ENCODE measurements at places on chromosomes 5 and 9.

DNA sequence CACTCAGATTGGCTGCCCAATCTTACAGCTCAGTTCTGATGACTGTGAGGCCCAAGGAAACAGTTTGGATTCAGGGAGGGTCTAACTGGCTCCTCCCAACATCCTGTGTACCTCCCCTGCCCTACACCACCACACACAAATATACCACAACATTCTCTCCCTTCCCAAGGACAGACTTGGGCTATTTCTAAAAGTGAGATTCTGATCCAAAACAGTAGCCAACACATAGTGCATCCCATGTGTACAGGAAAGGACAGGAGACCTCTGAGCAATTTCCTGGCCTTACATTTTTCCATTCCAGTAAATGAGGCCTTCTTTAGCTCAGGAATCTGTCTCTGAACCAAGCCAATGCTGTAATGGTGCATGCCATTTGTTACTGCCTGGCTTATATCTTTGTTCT lies 20.8 kb downstream of the ZNF366 start:
- DNase-seq = no peak

DNA sequence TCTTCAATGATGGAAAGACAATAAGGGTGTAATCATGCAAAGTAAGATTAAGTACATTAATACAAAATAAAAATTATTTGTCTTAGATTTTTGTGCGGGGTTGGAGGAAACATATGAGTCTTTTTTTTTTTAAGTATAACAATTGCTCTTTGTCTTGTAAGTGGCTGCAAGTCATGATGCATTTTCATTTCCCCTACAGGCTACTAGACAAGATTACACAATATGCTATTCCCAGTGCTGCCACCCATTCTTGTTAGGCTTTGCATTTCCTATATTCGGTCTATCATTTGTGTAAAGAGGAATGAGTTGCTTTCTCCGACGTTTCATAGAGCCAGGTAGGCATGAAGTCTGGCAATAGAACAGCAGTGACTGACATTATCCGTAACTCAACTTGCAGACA lies 294.2 kb upstream of the CYLC2 start:
- no peak for DNase-seq

DNA sequence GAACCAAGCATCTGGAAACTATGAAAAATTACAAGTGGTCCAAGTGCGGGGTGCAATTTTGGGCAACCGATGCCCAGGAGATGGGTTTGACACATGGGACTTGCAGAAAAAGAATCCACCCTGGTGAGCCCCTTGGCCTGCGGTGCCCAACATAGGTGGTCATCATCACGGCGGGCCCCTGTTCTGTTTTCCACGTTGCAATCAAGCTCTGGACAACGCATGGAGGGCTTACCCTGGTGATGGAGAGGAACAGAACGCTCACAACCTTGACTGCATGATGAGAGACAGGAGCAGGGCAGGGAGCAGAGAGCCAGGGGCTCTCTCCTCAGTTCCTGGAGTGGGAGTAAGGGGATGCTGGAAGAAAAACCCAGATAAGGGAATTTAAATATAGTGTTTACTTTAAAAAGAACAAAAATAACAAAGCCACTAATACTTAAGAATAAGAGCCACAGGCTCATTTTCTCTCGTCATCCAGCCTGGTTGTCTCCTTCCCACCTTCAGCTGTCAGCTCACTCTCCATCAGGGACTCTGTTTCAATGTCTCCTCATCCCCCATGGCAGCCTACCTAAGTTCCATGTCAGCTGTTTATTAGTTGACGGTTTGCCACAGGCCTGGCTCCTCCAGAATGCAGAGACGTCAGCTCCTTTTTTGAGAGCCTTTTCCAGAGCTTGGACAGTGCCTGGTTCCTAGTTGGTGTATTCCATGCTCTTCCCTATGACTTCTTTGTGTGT lies 172.1 kb downstream of the GADD45G start:
- DNase-seq = no peak

DNA sequence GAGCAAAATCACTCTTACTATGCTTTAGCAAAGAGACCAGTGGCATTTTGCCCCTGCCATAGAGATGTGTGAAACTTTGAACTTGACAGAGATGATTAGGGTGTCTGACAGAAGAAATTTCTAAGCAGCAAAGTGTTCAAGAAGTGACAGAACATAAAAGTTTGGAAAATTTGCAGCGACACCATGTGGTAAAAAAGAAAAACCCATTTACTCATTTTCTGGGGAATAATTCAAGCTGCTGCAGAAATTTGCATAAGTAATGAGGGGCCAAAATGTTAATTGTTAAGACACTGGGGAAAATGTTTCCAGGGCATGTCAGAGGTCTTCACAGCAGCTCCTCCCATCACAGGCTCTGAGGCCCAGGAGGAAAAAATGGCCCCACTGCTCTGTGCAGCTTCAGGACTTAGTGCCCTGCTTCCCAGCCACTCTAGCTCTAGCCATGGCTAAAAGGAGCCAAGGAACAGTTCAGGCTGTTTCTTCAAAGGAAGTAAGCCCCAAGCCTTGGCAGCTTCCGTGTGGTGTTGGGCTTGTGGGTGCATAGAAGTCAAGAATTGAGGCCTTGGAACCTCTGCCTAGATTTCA lies 6.1 kb upstream of the AP3B1 start:
- DNase-seq = no peak

DNA sequence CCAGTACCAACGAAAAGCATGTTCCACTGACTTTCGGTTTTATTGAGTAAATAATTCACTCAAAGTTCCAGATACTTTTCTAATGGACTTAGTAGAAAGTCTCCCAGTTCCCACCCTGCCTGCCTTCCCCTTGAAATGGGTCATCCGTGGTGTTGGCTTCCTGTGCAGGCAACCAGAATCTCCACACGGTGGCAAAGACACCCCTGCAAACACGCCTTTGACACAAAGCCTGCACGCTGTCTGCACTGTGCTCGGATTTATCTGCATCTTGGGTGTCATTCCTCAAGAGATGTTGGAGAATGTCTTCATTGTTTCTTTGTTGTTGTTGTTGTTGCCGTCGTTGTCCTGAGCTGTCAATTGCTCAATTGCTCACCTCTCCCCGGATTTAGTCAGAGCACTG lies 150.0 kb upstream of the IRX2 start:
- DNase-seq = no peak

DNA sequence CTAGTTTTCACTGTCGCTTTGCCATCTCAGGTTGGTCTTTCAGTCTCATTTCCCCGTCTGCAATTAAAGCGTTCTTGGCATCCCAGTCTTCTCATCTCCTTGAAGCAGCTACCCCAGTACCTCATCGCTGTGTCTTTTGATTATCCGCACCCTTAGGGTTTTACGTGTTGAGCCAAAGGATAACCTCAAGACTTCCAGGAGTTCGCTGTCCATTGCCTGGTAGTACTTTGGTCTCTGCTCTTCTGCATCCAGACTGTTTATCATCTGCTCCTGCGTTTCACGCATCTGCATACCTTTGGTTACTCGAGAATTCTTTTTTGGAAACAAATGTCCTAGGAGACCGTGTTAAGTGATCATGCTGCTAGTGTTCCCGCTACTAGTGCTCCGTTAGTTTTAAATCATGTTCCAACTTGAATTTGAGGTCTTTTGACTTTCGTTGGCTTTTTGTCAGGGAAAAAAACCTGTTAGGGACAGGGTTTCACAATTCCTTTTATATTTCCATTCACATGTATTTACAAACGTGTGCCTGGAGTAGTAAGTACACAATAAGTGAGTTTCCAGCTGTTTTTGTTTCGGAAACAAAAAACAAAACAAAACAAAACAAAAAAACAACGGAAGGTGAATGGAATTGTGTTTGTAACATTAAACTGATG lies 888 bp downstream of the RABGAP1 start:
- DNase-seq = no peak

DNA sequence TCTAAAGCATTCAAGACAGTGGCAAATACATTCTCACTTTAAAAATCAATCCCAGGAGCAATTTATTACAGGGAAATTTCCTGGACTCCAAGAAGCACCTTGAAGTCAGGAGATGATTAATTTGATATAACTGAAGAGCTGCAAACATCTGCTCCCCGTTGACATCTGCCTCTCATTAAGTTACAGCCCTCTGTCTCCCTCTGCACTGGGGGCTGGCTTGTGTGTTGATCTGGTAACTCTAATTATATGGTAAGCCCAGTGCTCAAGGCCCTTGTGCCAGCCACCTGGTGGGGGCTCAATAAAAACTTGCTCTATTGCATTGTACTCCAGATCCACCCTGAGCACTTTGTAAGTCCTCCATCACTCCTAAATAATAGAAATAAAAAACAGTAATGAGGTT lies 131.1 kb upstream of the ZNF462 start:
- DNase-seq = no peak

- DNase-seq = no peak
Measured at GRCh38 chr5:81395262-81395661, 1.3 kb upstream of the ACOT12 start.

- DNase-seq = no peak
Measured at GRCh38 chr9:131754846-131755245, 15.0 kb upstream of the RAPGEF1 start.

- DNase-seq = no peak
Measured at GRCh38 chr5:76990899-76991459, 38.1 kb downstream of the CRHBP start.

- no peak for DNase-seq
Measured at GRCh38 chr9:109780453-109781033, 545 bp downstream of the PALM2AKAP2 start.

- peak; percentile 93 for DNase-seq
Measured at GRCh38 chr5:34608859-34609648, 47.1 kb upstream of the RAI14 start.

GRCh38 chr5:135393229-135393628 lies 5.8 kb downstream of the MACROH2A1 start:
- DNase-seq = no peak
